ENCODE measurements at places on chromosomes 2 and 18.
A peak's percentile ranks its signal among the peaks of the same experiment; 100 is the strongest.

- no peak for DNase-seq
Measured at GRCh38 chr2:84838434-84839145, 42.3 kb downstream of the TRABD2A start.

- no peak for DNase-seq
Measured at GRCh38 chr18:7839548-7839947, 272.4 kb downstream of the PTPRM start.

DNA sequence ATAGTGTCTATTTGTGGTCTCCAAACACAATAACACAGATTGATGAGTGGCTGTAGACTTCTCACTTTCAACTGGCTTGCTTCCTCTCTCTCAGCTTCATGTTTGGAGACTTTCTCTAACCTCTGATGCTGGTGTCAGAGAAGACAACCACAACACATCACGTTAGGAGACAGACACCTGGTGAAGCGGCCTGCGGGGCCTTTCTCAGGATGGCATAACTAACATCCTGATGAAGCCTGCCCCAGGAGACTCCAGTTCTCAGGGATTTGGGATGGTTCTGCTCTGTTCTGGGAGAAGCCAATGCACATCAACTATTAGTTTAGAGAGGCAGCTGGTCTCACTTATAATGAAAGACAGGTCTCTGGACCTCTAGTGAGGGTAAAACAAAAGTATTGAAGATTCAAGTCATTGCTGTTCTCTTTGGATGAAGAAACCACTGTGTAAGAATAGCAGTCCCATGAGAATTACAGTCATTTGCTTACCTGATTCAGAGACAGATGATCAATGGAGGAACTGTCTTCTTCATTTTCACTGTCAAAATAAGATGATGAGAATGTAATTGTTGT lies 2.0 kb downstream of the IL1A start:
- no peak for DNase-seq

- no peak for DNase-seq
Measured at GRCh38 chr2:128380061-128380889, 61.6 kb upstream of the HS6ST1 start.

GRCh38 chr2:36967236-36967876 lies 1.0 kb upstream of the STRN start:
- DNase-seq, result no peak

GRCh38 chr2:66346231-66346664 lies 88.7 kb upstream of the MEIS1 start:
- no peak for DNase-seq

DNA sequence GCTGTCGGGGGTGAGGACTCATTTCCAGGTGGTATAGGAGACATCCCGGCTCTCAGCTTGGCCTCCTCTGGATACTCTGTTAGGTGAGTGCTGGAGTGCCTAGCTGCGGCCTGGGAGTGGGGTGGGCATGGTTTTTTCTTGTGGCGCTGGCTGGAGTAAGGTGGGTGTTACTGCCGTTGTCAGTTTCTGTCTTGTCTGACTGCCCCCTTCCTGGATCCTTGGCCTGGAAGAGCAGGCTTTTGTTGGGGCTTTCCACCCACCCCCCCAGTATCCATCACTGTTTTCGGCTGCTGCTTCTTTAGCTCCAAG lies 69.2 kb downstream of the DGKD start:
- no peak for DNase-seq

DNA sequence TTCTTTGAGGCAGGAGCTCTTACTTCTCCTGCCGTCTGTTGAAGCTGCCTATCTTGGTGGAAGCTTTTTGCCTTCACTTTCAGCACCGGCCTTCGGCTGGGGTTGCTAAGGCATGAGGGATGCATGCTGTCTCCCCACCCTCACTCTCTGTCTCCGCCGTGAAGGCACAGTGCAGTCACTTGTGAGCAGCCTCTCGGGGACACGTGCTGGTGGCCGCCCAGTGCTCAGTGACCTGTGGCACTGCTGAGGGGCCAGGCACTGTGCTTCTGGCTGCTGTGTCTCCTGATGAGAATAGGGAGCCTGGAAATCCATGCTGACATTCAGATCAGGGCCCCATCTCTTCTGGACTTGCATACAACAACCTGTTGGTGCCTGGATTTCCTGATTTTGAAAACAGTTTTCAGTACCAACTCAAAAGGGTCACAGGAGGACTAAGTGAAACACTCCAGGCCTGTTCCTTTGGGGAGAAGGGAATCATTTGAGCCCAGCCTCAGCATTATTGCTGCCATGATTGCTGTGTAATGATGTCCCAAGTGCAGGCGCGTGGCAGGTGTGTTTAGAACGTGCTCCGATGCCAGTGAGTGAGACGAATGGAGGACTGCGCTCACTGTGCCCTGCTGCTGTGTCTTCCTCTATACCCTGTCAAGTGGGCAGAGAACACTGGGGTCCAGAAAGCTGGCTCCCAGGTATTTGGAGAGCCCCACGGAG lies 218.1 kb downstream of the SEPTIN10 start:
- no peak for DNase-seq

DNA sequence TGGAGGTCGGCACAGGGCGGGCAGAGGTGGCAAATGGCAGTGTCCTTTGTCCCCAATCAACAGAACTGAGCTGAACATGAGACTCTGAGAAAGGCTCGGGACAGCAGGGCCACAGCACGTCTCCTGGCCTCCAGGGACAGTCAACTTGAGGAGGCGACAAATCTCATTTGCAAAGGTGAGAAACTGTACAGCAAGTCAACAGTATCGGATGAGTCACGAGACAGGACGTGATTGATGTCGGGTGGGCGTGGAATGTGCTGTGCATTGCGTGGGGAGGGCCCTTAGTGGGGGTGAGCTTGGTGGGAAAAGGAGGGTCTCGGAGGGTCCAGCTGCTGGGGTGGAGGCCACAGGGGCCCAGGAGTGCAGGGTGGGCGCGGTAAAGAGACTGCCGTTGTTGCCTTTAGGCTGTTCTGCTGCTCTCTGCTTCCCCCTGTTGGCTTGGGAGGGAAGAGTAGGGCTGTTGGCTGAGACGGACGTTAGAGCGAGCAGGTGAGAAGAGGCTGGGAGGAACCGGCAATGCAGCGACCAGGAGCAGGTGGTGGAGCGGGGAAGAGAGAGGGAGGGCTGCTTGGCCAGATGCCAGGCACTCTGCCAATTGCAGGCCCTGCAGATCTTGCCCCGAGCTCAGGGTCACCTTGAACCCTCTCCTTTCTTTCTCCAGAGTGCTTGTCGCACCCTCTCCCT lies 164.3 kb downstream of the BCL2 start:
- peak; percentile 44 for DNase-seq

DNA sequence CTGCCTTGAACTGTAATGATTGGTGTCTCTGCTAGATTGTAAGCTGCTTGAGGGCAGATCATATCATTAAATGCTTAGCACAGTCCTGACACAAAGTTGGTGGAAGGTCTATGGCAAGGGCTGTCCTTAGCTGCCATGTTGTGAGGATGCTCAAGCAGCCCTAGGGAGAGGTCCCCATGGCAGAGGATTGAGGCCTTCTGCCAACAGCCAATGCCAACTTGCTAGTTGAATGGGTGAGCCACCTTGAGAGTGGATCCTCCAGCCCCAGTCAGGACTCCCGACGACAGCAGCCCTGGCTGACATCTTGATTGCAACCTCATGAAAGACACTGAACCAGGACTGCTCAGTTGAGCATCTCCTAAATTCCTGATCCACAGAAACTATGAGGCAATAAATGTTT lies 115.3 kb upstream of the SMAD2 start:
- DNase-seq, result no peak

GRCh38 chr2:56523816-56524215 lies 340.0 kb downstream of the CCDC85A start:
- DNase-seq, result no peak

GRCh38 chr2:128594953-128595677 lies 276.4 kb upstream of the HS6ST1 start:
- DNase-seq, result no peak

GRCh38 chr2:64699712-64700111 lies 46.0 kb upstream of the SERTAD2 start:
- DNase-seq, result no peak

GRCh38 chr2:219335373-219335786 lies 2.8 kb upstream of the RESP18 start:
- DNase-seq, result no peak

DNA sequence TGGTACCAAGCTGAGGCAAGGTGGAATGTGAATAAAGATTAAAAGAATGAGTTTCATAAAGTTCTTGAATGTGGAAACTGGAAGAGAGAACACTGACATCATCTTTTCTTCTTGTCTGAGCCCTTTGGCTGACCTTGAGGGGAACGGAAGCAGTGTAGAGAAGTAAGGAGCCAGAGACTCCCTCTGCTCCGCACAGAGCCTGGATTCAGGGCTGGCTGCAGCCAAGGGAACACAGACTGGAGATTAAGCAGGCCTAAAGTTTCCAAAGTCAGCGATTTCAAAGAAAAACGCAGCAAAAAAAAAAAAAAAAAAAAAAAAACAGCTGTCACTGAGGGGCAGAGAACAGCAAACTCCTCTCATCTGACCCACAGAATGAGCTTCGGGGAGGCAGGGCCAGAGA lies 19.3 kb upstream of the ALK start:
- no peak for DNase-seq

GRCh38 chr2:20565101-20565622 lies 85.7 kb downstream of the HS1BP3 start:
- no peak for DNase-seq
